ENCODE measurements at places on chromosomes 2 and 18.

DNA sequence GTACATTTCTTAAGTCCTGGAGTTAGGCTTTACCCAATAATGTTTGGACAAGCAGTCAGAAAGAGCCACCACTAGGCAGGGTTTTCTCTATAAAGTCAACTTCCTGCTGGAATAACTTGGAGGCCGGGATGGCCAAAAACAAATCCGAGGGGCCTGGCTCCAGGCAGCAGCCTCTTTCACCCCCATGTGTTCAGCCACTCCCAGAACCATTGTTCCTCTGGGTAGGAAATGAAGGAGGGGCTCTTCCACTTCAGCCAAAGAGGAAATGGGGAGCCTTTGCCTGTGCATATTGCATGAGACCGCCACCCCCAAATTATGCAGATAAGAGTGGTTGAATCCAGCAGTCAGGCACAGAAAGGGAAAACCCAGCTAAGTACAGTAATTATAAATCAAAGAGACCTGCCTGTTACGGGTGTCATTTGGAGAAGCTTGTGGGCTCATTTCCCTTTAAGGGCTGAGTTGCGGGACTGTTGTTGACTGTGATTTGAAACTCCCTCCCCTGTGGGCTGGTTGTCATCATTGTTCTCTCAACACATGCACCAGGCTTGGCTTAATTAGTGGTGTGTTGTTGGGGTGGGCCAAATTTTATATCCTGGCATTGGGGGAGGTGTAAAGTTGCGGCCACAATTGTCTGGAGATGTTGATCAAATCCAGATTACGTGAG, 212.8 kb upstream of the SOX11 start:
- DNase-seq, result no peak

DNA sequence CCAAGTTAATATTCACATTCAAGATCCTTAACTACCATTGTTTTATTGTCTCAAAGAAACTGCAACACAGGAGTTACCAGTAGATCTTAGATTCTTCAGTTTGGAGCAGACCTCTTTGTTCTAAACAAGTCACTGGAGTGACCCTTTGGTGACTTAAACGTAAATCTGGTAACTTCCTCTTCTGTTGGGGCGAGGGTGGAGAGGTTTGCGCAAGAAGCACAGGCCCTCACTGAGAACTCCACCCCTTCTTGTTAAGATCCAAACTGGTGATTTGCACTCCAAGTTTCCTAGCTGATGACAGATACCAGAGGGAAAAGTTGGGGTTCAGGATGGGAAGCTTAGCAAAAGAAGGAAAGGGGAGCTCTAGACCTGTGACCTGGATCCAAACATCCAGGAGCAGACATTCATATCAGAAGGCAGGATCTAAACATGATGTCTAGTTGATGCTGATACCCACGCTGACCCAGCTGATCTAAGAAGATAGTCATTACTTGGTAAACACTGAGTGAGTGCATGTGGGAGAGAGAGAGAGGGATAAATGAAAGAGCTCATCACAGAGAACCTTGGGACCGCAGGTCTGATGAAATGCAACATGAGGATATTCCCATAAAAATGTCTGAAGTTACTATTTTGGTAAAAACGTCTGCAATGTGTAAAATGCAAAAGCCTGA, 256.0 kb downstream of the CDH20 start:
- no peak for DNase-seq

DNA sequence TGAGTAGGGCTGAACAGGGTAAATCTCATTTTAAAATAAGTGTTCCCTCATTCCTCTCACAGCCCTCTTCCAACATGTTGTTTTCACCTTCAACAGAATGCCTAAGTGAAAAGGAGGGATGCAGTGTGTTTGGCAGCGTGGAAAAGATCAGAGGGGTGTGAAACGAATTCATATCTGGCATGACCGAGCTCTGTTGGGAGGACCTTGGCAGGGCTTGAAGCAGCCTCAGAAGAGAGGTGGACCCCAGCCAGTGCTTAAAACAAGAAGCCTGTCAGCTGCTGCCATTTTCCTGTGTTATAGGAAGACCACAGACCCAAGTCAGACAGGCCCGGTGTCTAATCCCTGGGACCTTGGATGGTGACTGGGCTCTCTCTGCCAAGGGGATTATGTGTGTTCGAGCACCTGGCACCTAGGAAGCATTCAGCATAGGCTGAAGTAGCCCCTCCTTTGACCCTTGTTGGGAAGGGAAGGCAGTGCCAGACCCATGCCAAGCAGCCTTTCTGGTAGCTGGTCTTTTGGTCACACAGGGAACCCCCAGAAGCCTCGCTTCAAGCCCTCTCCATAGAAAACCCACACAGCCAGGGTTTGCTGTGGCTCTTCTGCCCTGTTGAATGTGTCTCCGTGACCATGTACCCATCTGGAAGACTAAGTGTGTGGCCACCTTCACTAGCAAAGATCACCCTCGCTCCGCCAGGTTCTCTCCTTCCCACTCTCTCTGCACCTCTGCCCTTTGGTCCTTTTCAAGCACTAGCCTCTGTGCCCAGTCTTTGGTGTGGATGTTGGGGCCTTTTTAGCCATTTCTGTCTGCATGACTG, 87.5 kb upstream of the ST3GAL5 start:
- no peak for DNase-seq

DNA sequence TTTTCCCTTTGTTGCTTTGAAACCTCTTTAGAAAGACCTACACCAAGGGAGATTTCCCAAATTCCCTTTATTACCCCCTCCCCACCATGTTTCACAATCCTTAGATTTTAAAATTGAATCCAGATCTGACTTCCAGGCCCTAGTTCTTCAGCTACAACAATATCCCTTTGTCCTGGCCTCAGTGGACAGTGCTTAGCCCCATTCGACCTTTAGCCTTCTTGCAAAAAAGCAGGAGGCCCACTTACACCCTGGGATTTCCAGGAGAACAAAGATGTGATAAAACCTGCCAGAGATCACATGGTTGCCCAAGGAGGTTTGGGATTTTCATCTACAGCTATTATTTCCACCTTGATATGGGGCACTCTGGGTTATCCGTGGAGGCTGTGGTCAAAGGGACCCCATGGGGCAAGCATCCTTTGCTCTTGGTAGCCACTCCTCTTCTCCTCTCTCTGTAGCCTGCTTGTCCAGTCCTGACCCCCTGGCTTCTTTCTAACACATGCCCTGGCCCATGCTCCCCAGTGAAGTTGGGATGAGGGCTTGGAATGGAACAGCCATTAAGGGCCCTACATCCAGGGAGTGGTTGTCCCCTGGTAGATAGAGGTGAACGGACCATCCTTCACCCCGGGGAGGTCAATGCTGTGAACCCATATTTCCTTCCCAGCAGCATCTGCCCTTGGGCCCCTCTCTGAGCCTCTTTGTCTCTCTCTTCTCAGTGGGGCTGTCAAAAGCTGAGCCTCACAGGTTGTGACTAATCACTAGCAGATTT, 267.4 kb downstream of the DYSF start:
- DNase-seq, result no peak

GRCh38 chr2:83665894-83666293, 793.2 kb downstream of the SUCLG1 start:
- no peak for DNase-seq

Data from NCI-H1092 treated with DMSO at 0.1 percent for 48 hours (cell line).